ENCODE measurements at places on chromosomes 12 and 14.

- DNase-seq: no peak
These were observed 382.3 kb downstream of the PCNX1 start for GRCh38 chr14:71289536-71289935.

GRCh38 chr14:85198001-85198400 lies 331.9 kb upstream of the FLRT2 start:
- no peak for DNase-seq

- no peak for DNase-seq
These were observed 52.1 kb downstream of the DRAM1 start for GRCh38 chr12:101929365-101930041.

- no peak for DNase-seq
These were observed 25.8 kb downstream of the ACVR1B start for GRCh38 chr12:51977320-51977753.

- DNase-seq: no peak
These were observed 9.1 kb upstream of the LDHB start for GRCh38 chr12:21666722-21667121.

- no peak for DNase-seq
These were observed 256.2 kb downstream of the DAD1 start for GRCh38 chr14:22332686-22333421.

DNA sequence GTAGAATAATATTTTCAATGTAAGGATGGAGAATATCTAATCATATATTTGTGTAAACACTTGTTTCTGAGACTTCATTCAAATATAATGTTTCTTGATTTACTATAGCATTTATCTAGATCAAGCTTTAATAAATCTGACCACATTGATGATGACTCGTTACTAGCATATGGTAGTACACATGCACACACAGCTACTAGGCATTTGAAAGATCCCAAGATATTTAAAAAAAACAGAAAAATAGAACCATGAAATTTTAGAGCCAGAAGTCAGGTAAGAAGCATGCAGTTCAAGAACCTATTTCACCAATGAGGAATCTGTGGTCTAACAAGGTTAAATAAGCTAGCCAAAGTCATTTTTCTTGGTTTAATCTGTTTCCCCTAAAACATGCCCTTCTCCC lies 32.0 kb downstream of the DCP1B start:
- DNase-seq: no peak

DNA sequence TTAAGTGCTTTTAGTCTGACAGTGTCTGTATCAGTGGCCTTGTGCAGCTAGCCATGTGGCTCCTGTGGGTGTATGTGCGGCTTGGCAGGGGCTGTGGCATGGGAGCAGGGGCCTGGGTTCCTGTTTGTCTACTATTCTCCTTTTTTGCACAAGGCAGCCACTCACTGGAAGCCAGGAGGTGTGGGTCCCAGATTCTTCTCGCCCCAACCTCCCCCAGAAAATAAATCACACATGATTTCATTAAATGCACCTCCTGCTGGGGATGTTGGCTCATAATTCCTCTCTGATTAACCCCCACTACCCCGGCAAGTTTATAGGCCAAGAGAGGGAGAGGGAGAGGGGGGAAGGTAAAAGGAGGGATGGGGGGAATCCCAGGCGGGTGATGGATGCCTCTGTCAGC lies 17.6 kb downstream of the CALCOCO1 start:
- no peak for DNase-seq

DNA sequence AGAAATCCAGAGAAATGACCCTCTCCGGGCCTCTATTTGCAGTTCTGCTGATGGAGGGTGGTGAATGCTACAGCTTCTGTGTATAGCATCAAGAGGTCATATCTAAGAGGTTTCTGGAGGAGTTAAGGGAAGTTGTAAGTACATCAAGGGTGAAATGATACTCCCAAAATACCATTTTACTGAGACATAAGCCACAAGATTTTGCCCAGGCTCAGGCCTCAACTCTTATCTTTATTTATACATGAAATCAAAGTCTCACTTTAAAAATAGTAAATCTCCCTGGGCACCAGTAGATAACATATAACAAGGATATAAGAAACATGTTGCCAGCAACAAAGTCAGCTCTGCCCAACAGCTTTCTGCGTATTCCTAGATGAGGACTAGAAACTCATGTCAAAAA lies 40.4 kb downstream of the NIN start:
- no peak for DNase-seq

- DNase-seq: no peak
These were observed 6.6 kb downstream of the ANKS1B start for GRCh38 chr12:99978152-99978551.

DNA sequence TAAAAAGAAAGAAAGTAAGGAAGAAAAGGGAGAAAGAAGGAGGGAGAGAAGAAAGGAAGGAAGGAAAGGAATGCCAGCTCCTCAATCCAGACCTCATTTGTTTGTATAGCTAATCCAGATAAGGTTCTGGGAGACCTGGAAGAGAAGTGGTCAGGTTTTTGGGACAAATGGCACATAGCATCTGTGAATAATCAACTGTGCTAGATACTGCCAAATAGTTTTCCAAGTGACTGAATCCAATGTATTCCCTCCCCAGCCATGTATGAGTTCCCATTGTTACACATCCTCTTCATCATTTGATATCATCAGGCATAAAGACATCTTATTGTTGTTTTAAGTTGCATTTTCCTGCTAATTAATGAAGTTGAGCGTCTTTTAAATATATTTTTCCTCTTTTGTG lies 18.6 kb upstream of the PTGR2 start:
- DNase-seq: no peak

DNA sequence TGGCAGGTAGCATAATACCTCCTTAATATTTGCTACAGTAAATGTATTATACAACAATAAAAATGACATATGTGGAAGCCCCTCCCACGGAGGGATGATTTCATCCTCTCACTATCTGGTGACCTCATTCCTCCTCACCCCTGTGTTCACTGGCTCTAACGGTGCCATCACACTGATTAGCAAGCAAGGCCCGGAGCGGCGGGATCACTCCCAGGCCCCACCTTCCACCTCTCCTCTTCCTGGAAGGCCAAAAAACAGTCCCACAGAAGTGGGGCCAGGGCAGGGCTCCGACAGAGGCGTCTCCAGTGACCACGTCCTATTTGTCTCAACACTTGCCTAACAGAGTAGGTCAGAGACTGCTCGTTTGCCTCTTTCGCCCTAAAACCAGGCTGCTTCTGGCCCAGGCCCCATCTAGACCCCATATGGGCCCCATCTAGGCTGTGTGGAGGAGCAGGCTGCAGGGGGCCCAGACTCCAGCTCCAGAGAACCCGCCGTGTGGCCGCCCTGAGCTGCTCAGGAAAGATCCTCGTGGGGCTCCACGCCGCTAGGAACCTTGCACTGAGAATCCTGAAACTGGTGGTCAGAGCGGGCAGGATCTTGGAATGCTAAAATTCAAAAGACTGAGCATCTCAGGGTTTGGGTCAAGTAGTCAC lies 3.7 kb downstream of the SELPLG start:
- no peak for DNase-seq

DNA sequence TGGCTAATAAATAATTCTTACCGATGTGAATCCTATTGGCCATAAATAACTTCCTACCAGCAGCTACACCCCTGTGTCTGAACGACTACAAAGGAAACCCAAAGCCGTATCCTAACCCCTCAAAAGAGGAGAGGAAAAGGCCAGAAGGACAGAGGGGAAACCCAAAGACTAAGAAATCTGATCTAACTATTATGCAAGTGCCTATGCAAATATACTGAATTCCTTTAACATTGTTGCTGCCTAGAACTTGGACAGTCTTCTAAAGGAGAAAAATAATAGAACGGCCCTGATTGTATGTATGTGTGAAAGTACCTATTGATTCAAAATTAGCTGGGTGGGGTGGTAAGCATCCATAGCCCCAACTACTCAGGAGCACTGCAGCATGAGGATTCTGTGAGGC lies 997 bp downstream of the PLEKHG7 start:
- DNase-seq: no peak

- no peak for DNase-seq
These were observed 22.1 kb downstream of the MOK start for GRCh38 chr14:102282751-102283465.

GRCh38 chr14:28778138-28779117 lies 11.8 kb downstream of the FOXG1 start:
- no peak for DNase-seq

DNA sequence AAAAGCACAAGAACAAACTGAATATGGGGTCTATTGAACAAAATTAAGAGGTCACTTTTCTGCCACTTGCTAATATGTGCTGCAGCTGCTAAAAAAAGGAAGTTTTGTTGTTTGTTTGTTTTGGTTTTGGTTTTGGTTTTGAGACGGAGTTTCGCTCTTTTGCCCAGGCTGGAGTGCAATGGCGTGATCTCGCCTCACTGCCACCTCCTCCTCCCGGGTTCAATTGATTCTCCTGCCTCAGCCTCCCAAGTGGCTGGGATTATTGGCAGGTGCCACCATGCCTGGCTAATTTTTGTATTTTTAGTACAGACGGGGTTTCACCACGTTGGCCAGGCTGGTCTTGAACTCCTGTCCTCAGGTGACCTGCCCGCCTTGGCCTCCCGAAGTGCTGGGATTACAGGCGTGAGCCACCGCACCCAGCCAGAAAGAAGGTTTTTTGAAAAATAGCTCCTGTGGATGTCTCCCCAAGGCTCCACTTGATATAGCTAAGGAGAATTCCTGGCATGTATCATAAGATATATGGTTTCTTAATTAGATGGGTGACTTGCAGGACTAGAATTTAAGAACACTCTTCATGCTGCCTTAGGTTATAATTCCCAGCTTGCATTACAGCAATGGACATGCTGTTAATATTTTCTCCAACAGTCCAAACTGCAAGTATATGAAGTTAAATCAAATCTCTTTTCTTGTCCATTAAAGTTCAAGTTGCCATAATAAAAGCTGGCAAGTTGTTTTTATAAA lies 237.6 kb upstream of the AMIGO2 start:
- DNase-seq: no peak

DNA sequence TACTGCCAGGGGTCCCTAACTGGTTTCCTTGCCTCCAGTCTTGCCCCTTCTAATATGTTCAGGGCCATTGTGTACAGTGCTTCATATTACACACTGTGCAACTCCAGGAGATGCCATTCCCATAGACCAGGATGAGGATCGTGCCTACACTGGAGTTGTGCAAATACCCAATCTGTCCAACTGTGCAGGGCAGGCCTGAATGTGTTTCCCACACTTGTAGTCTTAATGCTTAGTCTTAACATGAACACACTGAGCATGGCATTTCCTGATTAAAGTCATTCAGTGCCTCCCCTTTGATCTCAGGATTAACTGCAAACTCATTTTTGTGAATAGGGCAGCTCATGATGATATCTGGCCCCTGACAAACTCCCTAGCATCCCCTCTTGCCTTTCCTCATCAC lies 165.5 kb downstream of the TTC8 start:
- DNase-seq: no peak

DNA sequence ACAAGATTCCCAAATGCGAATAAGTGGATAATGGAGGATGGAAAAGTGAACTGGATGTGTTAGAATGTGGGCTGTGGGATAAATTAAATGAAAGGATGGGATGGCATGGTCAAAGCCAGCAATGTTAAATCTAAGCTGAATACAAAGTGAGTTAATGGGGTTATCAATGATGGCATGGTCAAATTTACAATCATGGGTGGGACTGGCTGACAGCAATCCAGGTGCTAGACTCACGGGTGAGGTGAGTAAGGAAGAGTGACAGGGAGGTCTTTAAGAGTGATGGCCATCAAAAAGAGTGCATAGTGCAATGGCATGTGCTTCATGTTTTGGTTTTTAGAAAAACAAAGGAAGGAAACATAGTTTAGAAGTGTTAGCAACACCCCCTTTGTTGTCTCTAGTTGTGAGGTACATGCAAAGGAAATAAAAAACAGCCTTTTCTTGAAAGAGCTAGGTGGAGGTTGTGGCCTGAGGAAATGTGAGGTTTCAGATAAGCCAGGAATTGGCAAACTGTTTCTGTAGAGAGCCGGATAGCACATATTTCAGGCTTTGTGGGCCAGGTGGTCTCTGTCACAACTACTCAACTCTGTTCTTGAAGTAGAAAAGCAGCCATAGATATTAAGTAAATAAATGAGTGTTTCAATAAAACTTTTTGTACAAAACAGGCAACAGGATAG lies 328.7 kb downstream of the RPL10L start:
- no peak for DNase-seq

DNA sequence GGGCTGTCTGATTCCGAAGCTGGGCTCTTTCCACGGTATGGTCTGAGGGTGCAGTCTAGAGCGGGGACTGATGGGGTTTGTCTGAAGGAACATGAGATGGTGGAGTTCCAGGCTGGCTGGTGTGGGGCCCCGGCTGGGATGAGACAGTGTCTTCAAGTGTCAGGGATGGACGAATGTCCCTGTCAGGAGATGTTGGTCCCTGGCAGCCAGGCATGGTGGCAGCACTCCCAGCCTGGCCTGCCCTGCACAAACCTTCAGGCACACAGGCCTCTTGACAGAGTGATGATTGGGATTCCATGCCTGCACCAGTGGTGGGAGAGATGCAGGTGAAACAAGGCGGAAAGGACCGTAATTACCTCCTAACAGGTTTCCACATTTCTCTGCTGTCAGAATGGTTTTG lies 221.9 kb downstream of the CACNA1C start:
- no peak for DNase-seq

- no peak for DNase-seq
These were observed 13.8 kb downstream of the UBE2N start for GRCh38 chr12:93427779-93428564.

- DNase-seq: no peak
These were observed 50.2 kb downstream of the C14orf132 start for GRCh38 chr14:96089401-96089800.

DNA sequence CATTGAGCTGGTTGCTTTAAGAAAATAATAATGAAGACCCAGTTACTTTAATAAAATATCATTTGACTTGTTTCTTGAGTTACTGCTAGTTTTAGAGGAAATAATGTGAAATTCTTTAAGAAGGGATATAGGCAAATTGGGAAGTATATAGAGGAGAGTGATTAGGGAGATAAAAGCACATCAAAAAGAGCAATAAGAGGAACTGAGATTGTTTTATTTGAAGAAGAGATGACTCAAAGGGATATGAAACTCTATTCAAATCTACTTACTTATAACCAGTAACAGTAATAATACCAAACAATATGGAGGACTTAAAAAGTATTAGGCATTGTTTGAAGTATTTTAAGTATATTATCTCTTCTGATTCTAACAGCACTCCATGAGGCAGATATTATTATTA lies 37.1 kb downstream of the LRRK2 start:
- DNase-seq: no peak

- DNase-seq: no peak
These were observed 176.7 kb upstream of the SEL1L start for GRCh38 chr14:81710232-81710845.

DNA sequence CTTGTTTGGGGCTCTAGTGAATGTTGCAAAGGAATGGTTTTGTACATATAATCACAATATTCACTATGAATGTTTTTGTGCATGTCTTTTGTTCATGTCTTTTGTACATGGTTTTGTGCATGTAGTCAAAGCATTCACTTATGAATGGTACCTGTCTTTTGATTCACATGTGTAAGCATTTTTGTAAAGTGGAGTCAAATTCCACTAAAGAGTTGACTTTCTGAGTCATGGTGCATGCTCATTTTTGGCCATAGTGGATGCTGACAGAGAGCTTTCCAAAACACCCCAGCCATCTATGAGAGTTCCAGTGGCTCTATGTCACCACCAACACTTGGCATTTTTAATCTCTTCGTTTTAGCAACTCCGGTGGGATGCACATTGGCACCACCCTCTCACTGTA lies 1185.9 kb upstream of the TMEM132C start:
- no peak for DNase-seq

Data from stimulated activated CD8-positive, alpha-beta memory T cell treated with anti-CD3 and anti-CD28 coated beads, Interleukin-12 subunit alpha, Interleukin-12 subunit beta, amount 100 ng/mL, for 4 hours (primary cell).